NCI-H2081 (cell line): ENCODE measurements at places on chromosomes 5 and 9.

GRCh38 chr9:123640792-123641222, 284.8 kb downstream of the CRB2 start:
- no peak for DNase-seq

- no peak for DNase-seq
Measured at GRCh38 chr5:142095651-142096330, 12.8 kb upstream of the NDFIP1 start.

- DNase-seq: no peak
Measured at GRCh38 chr5:127562252-127562651, 44.8 kb downstream of the PRRC1 start.

DNA sequence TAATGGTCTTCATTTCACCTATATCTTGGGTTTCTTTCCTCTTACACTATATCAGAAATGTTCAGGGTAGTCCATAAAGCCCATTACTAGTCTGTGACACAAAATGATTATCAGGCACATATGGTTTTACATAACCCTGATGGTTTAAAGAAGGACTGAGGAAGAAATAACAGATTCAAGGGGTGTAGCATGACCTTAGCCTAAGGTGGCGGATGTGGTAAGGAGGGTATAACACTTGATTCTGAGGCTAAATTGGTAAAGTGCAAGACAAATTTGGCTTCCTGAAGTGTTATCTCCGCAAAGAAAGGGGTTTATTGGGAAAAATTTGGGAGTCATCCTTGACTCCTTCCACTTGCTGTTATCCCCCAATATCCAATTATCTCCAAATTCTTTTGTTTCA, 388.2 kb upstream of the RPS23 start:
- DNase-seq: no peak

DNA sequence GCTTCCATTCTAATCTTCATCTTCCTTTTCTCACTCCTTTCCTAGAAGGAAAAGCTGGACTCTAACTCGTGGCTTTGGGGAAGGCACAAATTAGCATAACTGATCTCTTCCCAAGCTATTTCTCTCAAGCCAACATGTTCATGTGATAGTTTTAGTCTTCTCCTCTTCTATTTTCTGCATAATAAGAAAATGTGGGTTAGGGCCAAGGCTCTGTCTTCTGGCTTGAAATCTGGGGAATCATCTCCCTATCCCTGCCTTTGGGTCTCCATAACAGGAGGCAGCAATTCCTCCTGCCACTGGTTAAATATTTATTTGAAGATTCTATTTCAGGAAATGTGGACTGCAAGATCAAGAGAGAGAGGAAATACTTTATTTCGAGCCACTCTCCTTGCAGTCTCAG, 1669.6 kb downstream of the MAT2B start:
- DNase-seq: no peak

GRCh38 chr5:166571668-166572067, 1719.8 kb upstream of the WWC1 start:
- DNase-seq: no peak

DNA sequence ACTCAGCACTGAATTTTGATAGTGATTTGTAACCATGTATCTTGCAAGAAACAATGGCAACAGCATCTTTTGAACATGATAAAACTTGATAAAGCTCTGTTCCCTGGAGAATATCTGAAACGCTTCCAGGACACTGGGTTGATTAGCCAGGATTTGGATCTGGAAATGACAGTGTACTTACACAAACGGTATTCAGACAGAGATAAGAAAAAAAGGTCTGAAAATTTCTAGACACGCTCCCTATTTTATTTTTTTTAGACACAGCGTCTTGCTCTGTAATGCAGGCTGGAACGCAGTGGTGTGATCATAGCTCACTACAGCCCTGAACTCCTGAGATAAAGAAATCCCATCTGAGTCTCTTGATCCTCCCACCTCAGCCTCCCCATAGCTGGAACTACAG, 109.0 kb downstream of the GNAQ start:
- no peak for DNase-seq
